ENCODE measurements at places on chromosomes 3 and 15. TPM values are rescaled to one million over a fixed set of nuclear protein-coding genes. Genes with fewer than 3 reads are reported as not detected.
A peak's percentile ranks its signal among the peaks of the same experiment; 100 is the strongest.

GRCh38 chr15:96733721-96734120, 403.2 kb downstream of the NR2F2 start:
- H3K4me3 ChIP-seq, result no peak overlapping the region
- DNase-seq, result no peak
- H3K36me3 ChIP-seq, result no peaks in the 10 kb centered on the region

Gene GPR27
- total RNA-seq, result under 0.01 TPM

- no peak overlapping the region for H3K4me3 ChIP-seq
- H3K27ac ChIP-seq, result no peak overlapping the region
- no peak for DNase-seq
- H3K36me3 ChIP-seq, result no peaks in the 10 kb centered on the region
Measured at GRCh38 chr15:70519004-70519365, 244.4 kb downstream of the UACA start.

- H3K36me3 ChIP-seq, result no peaks in the 10 kb centered on the region
- no peak overlapping the region for H3K4me3 ChIP-seq
- no peak overlapping the region for H3K27ac ChIP-seq
- no peaks in the 10 kb centered on the region for H3K4me1 ChIP-seq
- no peaks in the 10 kb centered on the region for H3K27me3 ChIP-seq
- no peak for DNase-seq
Measured at GRCh38 chr3:87997298-87997697, 61.5 kb downstream of the CGGBP1 start.

GRCh38 chr3:120741837-120742197, 499 bp downstream of the RABL3 start:
- no peak for DNase-seq
- no peaks in the 10 kb centered on the region for H3K27me3 ChIP-seq
- H3K36me3 ChIP-seq, result no peaks in the 10 kb centered on the region
- H3K27ac ChIP-seq, result peak overlapping the region; percentile 92
- no peaks in the 10 kb centered on the region for H3K4me1 ChIP-seq

All from uterus (tissue), 4 donors.